ENCODE measurements at places on chromosomes 2 and 18.

DNA sequence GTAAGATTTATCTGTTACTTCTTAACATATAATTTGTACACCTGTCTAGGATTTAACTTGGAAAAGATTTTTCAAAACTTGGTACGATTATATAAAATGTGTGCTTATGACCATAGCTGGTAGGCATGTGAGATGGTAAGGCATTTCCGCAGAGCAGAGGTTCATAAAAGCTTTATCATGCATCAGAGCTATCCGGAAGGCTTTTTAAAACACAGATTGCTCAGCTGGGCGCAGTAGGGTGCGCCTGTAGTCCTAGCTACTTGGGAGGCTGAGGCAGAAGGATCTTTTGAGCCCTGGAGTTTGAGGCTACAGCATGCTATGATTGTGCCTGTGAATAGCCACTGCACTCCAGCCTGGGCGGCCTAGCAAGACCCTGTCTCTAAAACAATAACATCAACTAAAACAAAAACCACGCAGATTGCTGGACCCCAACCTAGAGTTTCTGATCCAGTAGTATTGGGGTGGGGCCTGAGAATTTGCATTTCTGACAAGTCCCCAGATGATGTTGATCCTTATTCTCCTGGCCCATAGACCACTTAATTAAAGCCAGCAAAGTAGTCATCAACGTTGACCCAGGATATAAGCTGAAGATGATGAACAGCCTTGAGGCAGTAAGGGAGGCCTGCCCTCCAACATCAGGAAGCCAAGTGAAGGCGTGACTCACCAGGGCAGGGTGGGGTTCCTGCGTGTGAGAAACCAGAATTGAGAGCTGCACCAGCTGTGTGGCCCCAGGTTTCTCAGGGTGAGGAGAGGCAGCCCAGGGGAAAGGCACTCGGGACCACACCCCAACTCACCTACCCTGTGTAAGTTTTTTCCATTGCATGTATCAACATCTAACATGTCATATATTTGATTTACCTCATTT, 21.6 kb upstream of the SLC20A1 start:
- DNase-seq, result no peak

DNA sequence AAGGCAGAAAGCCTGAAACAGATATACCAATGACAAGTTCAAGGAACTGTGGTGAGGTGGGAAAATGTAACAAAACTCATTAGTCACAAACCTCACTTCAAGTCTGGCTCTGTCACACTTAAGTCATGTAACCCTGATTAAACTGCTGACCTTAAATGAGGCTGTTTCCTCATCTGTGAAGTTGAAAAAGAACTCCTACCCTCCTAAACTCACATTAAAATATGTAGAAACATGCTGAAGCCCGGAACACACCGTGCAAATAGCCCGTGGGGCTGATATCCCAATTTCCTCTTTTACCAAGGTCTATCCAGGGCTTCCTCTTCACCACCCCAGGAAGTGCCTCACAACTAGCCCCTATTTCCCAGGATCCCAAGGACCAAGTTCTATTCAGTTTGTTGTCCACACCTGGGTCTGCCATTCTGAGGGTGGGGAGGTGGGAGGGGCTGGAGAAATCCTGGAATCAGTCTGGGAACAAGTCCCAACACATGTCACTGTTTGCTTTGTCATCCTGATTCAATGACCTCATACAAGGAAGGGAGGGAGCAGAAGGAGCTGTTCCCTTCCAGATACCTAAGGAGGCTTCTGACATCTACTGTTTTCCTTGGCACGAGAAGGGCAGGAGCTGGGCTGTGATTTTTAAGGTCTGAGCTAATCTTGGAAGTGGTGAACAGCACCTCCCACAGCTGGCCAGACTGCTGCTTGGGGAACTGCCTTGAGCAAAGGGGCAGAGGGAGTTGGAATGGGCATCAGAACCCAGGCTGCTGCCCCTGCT, 42.3 kb downstream of the SLC4A1AP start:
- no peak for DNase-seq

GRCh38 chr2:120738117-120738516, 2.4 kb downstream of the GLI2 start:
- no peak for DNase-seq

DNA sequence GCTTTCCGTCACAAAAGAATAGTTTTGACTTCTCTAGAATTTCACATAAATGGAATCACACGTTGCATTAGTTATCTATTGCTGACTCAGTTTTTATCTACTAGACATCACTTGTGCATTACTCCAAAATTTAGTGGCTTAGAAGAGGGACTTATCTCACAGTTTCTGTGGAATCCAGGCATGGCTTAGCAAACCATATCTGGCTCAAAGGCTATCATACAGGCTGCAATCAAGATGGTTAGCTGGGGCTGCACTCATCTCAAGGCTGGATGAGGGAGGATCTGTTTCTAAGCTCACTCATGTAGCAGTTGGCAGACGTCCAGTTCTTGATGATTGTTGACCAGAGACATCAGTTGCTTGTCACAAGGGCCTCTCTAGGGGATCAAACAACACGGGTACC, 6.6 kb upstream of the DSC3 start:
- DNase-seq, result no peak

GRCh38 chr2:3461801-3462492, 57.4 kb downstream of the ADI1 start:
- DNase-seq, result peak; percentile 59

GRCh38 chr2:223100061-223100511, 48.1 kb downstream of the KCNE4 start:
- no peak for DNase-seq

DNA sequence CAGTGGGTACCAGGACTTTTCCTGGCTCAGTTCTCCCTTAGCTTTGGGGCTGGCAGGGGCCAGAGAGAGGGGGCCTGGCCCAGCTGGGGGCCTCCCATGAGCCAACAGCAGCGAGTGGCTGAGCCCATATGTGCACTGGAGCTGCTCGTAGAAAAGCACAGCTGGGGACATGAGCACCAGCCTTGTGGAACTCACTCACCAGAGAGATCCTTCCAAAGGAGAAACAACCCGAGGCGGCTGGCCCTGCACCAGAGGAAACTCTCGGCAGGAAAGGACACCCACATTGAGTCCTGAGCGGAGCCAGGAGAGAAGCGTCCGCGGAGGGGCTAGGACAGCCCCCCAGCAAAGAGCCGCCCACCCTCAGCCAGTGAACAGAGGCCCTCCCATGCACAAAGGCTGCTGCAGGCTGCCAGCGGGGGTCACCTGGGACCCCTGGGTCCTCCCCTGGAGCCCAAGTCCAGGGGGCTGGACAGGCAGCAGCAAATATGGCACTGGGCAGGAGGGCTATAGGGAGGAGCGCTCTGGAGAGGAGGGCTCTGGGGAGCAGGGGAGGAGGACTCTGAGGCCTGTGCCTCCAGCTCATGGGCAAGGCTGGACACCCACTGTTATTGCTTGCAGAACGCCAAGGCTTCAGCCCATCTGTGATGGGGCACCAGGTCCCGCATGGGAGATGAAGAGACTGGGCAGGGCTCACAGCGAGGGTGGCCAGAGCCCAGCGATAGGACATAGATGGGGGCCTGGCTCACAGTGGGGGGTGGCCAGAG, 42.1 kb upstream of the SNED1 start:
- no peak for DNase-seq

DNA sequence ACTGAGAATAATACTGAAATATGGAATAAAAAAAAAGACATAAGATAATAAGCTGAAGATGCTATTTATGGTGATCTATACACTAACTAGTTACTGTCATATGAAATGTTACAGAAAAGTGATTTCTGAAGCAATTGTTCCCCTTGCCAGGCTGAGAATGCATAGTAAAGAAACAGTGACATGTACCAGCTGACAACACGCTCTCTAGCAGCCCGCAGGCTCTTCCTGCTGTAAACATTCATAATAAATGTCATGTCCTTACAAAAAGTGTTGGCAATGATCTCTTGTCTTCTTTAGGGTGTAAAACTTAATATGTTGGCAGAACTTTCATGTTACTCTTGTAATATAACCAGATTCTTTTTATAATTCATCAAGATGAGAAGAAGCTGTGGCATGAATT, 1171.3 kb downstream of the DSC3 start:
- no peak for DNase-seq

- no peak for DNase-seq
Measured at GRCh38 chr2:43071599-43072550, 154.5 kb downstream of the ZFP36L2 start.

GRCh38 chr18:74123200-74123599, 24.4 kb downstream of the FBXO15 start:
- no peak for DNase-seq

GRCh38 chr18:48514786-48515185, 24.0 kb upstream of the CTIF start:
- DNase-seq, result no peak

DNA sequence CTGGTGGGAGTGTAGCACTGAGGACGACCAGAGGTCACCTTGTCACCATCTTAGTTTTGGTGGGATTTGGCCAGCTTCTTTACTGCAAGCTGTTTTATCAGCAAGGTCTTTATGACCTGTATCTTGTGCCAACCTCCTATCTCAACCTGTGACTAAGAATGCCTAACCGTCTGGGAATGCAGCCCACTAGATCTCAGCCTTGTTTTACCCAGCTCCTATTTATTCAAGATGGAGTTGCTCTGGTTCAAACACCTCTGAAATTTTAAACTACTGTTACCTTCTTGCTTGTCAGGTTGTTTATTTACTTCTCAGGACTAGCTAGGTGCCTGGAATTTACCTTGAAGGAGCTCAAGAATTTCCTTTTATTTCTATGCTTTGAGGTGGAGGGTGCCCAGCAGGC, 9.5 kb upstream of the KCNG3 start:
- no peak for DNase-seq

Data from GM12891 (cell line).